ENCODE measurements at places on chromosomes 16 and 17. TPM values are rescaled to one million over a fixed set of nuclear protein-coding genes. Genes with fewer than 3 reads are reported as not detected.
A peak's percentile ranks its signal among the peaks of the same experiment; 100 is the strongest.

GRCh38 chr17:76481071-76481655, 13.8 kb downstream of the AANAT start:
- DNase-seq: no peak

DNA sequence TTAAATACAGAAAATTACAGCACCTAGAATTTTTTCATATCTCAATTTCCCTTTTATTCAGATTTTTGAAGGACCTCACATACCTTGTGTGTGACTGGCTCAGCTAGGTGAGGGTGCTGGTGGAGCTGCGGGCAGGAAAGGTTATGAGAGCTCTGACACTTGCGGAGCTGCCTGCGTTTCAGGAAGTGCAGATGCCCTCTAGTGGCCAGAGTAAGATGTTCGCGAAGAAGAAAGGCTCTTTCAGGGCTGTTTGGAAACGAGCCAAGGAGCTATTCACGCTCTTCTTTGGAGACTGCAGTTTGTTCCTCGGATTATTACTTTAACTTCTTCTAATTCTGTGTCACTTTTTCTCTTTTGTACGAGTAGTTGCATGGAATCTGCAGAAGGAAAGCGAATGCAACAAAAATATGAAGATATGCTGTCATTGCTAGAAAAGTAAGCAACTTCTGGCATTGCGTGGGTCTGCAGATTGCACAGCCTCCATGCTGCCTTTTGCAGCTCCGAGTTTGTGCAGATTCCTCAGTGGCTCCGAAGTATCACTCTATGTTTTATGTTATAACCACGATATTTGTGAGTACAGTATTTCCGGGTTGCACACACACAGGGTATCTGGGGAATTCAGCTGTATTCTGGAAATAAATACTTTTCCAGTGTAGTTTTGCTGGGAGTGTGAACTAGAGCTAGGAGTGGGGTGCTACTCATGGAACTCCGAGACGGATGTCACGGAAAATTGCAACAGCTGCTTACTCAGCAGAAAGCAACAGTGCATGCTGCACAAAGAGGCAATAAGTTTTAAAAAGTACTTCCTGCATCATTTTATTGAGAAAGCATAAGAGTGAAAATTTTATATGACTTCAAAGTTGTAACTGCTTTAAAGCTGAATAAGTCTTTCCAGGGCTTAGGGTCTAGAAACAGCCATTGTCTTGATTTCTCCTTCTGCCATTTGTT, 46.3 kb downstream of the DNAH9 start:
- DNase-seq: peak; percentile 73

DNA sequence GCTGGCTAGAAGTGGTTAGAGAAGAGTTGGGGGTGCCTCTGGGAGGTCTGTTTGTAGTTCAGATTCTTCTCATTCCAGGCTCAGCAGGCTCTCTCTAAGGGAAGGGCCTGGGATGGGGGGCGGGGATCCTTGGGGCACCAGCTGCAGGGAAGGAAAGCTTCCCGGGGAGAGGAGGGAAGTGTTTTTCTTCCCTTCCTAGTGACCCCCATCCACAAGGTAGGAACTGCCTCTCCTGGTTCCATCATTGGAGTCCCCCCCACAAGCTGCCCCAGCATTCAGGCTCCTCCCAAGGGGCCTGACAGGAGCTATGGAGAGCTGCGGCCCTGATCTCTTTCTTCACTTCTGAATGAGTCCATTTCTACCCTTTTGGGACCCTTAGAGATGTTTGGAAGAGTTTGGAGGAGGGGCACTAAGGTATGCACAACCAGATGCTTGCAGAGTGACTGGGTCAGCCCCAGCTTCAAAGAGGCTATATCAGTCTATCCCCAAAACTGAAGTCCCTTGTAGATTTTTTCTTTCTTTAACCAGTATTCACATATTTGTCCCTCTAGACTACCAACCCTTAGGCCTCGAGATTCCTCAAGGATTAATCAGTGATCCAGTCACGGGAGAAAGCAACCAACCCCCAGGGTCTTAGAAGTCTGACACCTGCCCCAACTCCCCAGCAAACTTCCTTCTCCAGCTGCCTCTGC, 13.9 kb upstream of the FZD2 start:
- DNase-seq: peak; percentile 88

Gene ZNF778
- 10.1 TPM for total RNA-seq

Gene SOX9
- total RNA-seq: 0.38 TPM
